ENCODE measurements at places on chromosomes 4 and X.

- DNase-seq = peak; percentile 8
Measured at GRCh38 chrX:13167481-13168231, 123.2 kb upstream of the FAM9C start.

DNA sequence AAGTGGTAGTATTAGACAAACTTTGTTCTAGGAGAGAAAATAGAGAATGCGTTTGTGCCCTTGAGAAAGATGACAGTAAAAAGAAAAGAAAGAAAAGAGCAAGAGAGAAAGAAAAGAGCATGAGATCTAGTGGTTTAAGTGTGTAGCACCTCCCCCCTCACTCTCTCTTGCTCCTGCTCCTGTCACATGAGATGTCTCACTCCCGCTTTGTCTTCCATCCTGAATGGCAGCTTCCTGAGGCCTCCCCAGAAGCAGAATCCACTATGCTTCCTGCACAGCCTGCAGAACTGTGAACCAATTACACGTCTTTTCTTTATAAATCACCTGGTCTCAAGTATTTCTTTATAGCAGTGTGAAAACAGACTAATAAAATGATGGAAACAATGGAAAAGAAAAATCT is 499.6 kb downstream of the ACTRT1 start:
- no peak for DNase-seq

DNA sequence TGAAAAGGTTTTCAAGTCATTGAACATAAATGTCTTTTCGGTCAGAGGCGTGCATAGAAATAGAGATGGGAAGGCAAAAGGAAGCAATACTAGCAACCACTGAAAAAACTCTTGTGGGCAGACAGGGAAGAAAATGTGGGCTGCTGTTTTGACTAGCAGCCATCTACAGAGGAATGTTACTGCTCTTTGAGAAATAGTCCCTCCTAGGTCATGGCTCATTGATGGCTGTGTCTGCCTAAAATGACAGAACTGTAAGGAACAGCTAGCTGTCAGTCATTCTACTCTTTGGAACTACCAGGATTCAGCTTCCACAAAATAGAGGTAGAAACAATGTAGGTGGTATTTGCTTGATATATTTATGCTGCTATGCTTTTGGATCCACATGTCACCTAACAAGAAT is 26.9 kb upstream of the TMPRSS11B start:
- no peak for DNase-seq

DNA sequence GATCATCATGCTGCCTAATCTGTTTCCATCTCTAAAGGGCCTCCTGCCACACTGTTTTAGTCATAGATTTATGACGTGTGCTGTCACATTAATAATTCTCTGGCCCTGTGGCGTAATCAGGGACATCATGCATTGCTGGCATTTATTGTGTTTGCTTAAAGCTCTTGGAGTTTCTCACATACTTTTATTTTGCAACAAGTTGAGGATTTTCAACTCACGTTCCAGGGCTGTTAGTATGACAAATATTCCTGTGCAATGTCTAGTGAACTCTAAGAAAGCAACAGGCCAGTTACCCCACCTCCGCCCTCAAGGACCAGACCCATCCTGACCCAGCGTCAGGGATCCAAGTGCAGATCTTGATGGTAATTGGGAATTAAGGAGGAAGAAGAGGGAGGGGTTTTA is 7.8 kb upstream of the PIGA start:
- no peak for DNase-seq

- no peak for DNase-seq
Measured at GRCh38 chrX:134752981-134753717, 94.9 kb upstream of the PLAC1 start.

GRCh38 chrX:68919707-68920106 is 90.9 kb downstream of the EFNB1 start:
- no peak for DNase-seq

GRCh38 chrX:15903186-15903681 is 48.6 kb upstream of the AP1S2 start:
- peak; percentile 10 for DNase-seq
